NCI-H510A treated with DMSO at 0.1 percent for 48 hours (cell line): ENCODE measurements at places on chromosomes 11 and 22.
A peak's percentile ranks its signal among the peaks of the same experiment; 100 is the strongest.

DNA sequence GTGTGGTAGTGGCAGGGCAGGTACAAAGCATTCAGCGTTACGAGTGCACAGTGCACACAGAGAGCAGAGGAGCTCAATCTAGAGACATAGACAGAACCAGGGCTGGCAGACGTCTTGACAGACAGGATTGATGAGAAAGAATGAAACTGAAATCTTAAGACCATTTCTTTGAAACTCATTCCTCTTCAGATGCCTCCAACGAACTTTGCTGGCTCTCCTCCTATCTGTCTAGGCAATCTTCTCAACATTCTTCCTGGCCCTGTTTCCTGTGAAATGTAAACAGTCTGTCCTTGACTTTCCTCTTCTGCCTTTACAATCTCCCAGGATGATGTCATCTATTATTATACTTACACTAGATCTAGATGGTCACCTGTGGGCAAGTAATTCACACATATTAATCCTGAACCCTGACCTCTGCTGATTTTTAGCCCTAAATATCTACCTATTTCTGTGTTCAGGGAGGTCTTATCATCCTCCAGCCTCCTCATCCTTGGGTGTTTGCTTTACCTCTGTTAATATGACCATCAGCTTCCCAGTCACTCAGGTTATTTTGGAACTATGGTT, 119.5 kb downstream of the ENTHD1 start:
- peak; percentile 23 for DNase-seq

- DNase-seq = no peak
These were observed 130.9 kb downstream of the KIF18A start for GRCh38 chr11:27977031-27977430.

DNA sequence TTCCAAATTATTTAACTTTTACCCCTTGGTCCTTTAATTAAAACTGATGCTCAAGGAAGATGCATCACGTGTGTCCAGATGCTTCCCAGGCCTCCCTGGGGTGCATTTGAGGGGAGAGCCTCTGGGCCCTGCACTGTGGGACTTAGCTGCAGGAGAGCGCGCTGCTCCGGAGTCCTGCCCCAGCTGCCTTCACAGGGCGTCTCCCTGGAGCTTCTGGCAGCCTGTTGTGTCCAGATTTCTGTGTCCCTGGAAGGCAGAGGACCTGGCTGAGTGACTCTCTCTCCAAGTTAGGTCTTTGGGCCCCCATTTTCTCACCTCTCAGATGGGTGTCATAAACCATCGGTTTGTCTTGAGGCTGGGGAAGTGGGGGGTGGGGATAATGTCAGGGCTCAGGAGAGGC, 3.0 kb downstream of the ARHGAP8 start:
- no peak for DNase-seq

DNA sequence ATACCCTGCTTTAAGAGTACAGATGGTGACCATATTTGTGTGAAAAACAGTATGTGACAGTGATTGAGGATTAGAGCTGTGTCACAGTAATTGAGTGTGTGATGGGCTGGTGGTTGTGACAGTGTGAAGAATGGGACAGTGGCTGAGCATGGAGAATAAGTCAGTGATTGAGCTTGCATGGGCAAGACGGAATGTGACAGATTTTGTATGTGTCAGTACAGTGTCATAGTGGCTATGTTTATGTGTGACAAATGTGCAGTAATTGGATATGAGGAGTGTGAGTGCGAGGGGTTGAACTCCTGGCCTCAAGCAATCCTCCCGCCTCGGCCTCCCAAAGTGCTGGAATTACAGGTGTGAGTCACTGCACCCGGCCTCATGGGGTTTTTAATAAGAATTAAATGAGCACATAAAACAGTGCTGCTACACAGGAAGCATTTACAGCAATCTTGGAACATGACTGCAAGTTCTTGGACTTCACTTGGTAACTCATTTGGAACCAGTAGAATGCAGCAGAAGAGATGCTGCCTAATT, 583 bp upstream of the RRAS2 start:
- no peak for DNase-seq

DNA sequence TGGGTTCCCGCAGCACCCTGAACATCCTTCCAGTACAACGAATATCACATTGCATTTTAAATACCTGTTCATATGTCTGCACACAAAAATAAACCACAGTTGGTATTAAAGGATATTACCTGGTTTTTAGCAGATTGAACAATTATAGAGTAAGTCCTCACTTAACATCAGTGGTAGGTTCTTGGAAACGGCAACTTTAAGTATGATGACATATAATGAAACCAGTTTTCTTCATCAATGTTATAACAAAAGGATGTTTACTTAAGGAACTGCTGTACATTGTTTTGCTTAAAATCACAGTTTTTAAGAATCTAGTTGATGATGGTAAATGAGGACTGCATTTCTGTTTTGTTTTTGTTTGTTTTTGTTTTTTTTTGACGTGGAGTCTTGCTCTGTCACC, 28.0 kb downstream of the TRIM66 start:
- no peak for DNase-seq

DNA sequence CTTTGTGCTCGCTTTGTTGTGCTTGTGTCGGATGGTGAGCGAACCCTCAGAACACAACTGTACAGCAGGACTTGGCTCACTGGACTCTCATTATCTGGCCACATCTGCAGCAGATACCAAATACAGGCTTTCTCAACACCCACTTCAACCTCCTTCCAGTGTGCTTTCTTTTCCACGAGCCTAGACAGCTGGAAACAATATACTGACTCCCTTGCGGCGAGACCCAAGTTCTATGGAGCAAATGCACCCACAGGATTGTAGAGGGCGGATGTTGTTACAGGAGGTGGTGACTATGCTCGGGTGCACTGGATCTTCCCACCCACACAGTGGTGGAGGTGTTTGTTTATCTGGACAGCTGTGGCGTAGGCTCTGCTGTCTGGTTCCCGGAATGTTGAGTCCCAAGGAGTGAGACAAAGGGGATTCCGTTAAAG, 204.3 kb downstream of the TENM4 start:
- DNase-seq = no peak

DNA sequence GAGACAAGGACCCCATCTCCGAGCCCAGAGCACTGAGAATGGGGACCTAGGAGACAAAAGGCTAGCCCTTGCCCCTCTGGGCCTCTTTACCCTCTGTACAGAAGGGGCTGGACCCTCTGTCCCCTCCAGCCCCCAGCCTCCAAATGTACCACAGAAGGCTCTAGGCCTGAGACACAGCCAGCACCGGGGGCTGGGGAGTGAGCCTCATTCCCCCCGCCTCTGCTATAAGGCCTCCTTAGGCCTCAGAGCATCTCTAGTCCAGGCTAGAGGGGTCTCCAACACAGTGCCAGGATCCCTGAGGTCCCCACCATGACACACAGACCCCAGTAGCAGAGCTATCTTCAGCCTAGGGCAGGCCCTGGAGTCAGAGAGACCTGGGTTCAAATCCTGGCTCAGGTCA, 4.8 kb downstream of the SMTN start:
- DNase-seq = no peak

DNA sequence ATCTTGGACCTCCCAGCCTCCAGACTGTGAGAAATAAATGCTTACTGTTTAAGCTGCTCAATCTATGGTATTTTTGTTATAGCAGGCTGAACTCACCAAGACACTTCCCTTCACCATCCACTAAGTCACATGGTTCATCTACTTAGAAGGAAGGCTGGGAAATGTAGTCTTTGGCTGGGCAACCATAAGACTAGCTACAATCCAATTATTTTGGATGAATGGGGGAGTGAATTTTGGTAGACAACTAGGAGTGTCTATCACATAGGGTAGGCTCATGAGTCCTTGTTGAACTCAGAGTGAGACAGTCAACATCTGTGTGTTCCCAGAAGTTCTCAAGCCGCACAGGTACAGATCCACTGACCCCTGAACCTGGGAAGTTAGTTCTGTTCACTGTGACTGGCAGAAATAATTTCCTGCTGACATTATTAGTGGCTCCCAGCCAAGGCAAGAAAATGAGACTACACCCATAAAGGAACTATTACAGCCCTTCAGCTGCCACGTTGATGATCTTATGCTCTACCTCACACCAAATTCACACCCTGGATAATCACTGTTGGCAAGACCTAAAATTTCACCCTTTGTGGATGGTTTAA, 3.1 kb upstream of the SLC35C1 start:
- DNase-seq = no peak

GRCh38 chr22:30436196-30436595, 10.6 kb downstream of the MTFP1 start:
- DNase-seq = no peak

DNA sequence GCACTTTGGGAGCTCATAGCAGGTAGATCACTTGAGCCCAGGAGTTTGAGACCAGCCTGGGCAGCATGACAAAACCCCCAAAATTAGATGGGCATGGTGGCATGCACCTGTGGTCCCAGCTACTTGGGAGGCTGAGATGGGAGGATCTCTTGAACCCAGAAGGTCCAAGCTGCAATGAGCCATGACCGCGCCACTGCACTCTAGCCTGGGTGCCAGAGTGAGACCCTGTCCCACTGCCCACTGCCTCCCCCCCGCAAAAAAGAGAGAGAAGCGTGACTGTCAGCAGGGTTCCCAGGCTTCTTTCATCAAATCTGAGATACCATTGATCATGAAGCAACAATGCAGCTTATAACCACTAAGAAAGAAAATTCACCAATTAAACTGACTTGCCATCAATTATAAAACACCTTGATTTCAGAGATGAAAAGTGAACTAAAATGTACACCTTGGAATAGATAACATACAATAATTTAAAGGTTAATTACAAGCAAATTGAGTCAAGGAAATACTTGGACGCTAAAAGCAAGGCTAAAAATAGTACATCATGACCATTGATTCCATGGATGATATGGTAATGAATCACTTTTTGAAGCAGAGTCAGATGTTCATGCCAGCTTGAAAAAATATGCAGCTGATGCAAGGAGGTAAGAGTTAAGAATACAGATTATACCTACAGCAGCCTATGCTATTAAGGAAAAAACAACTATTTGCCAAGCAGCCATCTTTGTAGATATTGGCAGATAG, 90.8 kb upstream of the ALKBH3 start:
- DNase-seq = no peak

- no peak for DNase-seq
These were observed 11.5 kb upstream of the GLYAT start for GRCh38 chr11:58742981-58743880.

DNA sequence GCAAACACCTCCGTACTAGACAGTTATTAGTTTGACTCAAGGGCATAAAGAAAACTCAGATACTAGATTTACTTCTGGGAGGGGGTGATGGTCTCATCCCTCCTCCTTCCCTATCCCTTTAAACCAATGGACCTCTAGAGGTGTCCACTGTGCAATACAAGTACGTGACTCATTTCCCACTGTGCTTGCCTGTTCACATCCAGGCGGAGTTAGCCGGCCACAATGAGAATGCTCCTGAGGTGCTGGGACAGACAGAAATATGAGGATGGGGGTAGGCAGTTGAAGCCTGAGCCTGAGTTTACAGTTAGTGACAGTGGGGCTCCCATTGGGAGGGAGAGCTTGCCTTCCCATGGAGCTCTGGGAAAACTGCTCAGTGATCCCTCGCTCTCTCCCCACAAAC, 8.4 kb upstream of the PMM1 start:
- no peak for DNase-seq

DNA sequence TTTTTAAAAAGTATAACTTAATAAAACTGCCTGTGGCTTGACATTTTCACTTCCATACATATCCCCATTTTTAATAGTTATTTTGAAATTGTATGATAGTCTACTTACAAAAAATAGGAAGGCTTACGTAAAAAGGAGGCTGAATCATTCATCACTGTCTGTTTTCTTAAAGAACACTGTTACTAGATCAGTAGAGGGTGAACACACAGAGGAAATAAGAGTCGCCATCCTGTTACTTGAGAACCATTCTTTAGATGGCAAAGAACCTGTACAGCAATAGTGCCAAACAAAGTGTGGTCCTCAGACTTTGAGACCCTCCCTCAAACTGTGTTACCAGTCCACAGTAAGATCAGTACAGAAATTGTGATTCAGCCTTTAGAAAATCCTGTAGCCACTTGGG, 180.7 kb downstream of the PGR start:
- DNase-seq = no peak

DNA sequence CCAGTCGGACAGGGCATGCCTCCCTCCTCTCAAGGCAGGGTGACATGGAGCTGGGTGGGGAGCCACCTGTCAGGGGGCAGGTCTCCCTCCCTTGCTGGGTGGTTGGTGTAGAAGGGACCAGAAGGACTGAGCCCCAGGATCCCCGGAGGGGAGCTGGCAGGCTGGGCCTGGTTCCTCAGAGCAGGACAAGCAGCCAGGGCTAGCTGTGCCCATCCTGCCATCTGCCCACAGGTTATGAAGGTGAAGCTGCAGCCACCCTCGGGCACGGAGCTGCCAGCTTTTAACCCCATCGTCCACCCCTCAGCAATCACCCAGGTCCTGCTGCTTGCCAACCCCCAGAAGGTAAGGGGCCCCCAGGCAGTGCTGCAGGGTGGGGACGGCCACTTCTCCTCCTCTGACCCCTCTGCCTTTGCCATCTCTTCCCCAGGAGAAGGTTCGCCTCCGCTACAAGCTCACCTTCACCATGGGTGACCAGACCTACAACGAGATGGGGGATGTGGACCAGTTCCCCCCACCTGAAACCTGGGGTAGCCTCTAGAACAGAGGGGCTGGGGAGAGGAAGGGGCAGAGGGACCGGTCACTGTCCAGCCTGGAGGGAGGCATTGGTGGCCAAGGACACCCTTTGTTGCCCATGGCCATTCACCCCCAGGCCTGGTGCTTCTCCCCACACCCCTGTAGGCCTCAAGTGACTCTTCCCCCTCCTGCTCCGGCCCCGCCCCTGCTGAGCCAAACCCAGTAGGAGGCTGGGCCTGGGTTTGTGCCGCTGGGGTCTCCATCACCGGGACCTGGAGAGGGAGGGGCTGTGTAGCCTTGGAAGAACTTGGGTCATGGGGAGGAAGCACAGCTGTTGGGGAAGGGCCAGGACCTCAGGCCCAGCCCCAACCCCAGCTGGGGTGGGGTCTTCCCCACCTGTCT, 7.0 kb upstream of the SH3BP1 start:
- DNase-seq = no peak

DNA sequence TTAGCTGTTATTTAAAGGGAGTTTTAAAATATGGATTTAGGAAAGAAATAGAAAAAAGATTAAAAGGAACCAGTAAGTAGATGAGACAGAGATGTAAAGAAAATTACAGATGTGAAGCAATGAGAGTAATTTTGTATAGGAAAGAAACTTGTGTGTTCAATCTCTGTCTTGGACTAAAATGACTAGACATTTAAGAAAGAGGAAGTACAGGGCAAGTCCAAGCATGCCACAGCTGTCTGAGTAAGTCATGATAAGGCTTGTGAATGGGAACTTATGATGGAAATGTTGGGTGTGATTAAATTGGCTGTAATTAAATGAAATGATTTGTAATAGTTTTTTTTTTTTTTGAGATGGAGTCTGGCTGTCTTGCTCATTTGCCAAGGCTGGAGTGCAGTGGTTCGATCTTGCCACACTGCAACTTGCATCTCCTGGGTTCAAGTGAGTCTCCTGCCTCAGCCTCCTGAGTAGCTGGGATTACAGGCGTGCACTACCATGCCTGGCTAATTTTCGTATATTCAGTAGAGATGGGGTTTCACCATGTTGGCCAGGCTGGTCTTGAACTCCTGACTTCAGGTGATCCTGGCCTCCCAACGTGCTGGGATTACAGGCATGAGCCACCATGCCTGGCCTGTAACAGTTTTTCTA, 5.9 kb upstream of the ACY3 start:
- no peak for DNase-seq
